SK-MEL-5 (cell line): ENCODE measurements at places on chromosomes 3 and 15. TPM values are rescaled to one million over a fixed set of nuclear protein-coding genes. Genes with fewer than 3 reads are reported as not detected.

The CFAP20DC gene
- total RNA-seq = 5.5 and 5.7 TPM in 2 replicates

The SCG5 gene
- total RNA-seq = 1.3 TPM in 1 of 2 replicates, not detected in the other

The HCLS1 gene
- 0.13 TPM in 1 of 2 replicates, not detected in the other for total RNA-seq

The HRG gene
- total RNA-seq = not detected in 2 replicates

The SERPINI2 gene
- not detected in 2 replicates for total RNA-seq

The HACD3 gene
- total RNA-seq = 154 and 171 TPM in 2 replicates

The TM6SF1 gene
- total RNA-seq = 0.08 TPM in 1 of 2 replicates, not detected in the other

The PLSCR4 gene
- 3.2 and 4.5 TPM in 2 replicates for total RNA-seq

The STRC gene
- 0.08 and 0.27 TPM in 2 replicates for total RNA-seq

The COLQ gene
- total RNA-seq = 0.08 TPM in 1 of 2 replicates, not detected in the other

The CYP1A2 gene
- not detected in 2 replicates for total RNA-seq

The ZNF609 gene
- 12.9 and 15.1 TPM in 2 replicates for total RNA-seq

The LRTM1 gene
- not detected in 2 replicates for total RNA-seq

The TICRR gene
- total RNA-seq = 3.2 and 3.7 TPM in 2 replicates

The TADA3 gene
- 74.0 and 75.7 TPM in 2 replicates for total RNA-seq

The GRK7 gene
- total RNA-seq = not detected in 2 replicates

The ETFA gene
- 157 and 159 TPM in 2 replicates for total RNA-seq

The SEMA5B gene
- total RNA-seq = not detected in 2 replicates

The BNC1 gene
- not detected in 2 replicates for total RNA-seq

The UPK1B gene
- not detected in 2 replicates for total RNA-seq

The ALG1L2 gene
- total RNA-seq = not detected in 2 replicates

The GOLGA8J gene
- 0.16 TPM in 1 of 2 replicates, not detected in the other for total RNA-seq

The SLC25A20 gene
- total RNA-seq = 21.4 and 26.5 TPM in 2 replicates

The LYZL4 gene
- not detected in 2 replicates for total RNA-seq

The OXNAD1 gene
- total RNA-seq = 36.1 and 39.1 TPM in 2 replicates

The GALNT15 gene
- 0.13 TPM in 1 of 2 replicates, not detected in the other for total RNA-seq

The WNT5A gene
- 1.2 and 1.3 TPM in 2 replicates for total RNA-seq

The ADGRG7 gene
- total RNA-seq = not detected in 2 replicates

The C3orf49 gene
- not detected in 2 replicates for total RNA-seq

The STAC gene
- total RNA-seq = 2.2 TPM in 1 of 2 replicates, not detected in the other

The MAPK6 gene
- total RNA-seq = 48.2 and 54.5 TPM in 2 replicates

The NR2F2 gene
- 1.9 and 2.9 TPM in 2 replicates for total RNA-seq

The SPTBN5 gene
- total RNA-seq = under 0.01 and 0.03 TPM in 2 replicates

The CFAP161 gene
- 0.21 and 0.29 TPM in 2 replicates for total RNA-seq

The CCDC39 gene
- total RNA-seq = not detected in 2 replicates

The OR4F15 gene
- 0.16 TPM in 1 of 2 replicates, not detected in the other for total RNA-seq

The CALML4 gene
- 3.7 and 6.5 TPM in 2 replicates for total RNA-seq

The STRIT1 gene
- not detected in 2 replicates for total RNA-seq

The CMTM7 gene
- total RNA-seq = 19.0 and 23.3 TPM in 2 replicates

The FBXO40 gene
- 0.05 and 0.08 TPM in 2 replicates for total RNA-seq
